ENCODE measurements at places on chromosomes 11 and 22.

GRCh38 chr11:117193130-117194020 is 5.8 kb upstream of the TAGLN start:
- no peak for DNase-seq

DNA sequence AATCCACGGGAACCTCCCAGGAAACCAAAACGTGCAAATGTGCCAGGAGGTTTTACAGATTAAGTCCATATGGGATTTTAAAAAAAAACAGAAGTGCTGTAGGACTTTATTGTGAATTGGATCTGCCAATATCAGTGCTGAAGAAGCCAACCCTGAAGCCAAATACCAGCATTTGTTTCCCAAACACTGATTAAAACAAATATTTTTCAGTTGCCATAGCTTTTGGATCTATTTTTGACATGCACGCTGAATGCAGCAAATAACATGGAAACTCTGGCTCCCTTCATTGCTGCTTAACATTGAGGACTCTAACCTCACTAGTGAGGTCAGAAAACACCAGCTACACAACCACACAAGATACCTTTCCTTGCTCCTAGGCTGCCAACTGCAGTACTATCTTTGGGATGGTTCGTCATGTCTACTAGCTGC is 28.4 kb upstream of the SIK2 start:
- no peak for DNase-seq

GRCh38 chr11:57566905-57567514 is 462 bp downstream of the UBE2L6 start:
- DNase-seq, result no peak

DNA sequence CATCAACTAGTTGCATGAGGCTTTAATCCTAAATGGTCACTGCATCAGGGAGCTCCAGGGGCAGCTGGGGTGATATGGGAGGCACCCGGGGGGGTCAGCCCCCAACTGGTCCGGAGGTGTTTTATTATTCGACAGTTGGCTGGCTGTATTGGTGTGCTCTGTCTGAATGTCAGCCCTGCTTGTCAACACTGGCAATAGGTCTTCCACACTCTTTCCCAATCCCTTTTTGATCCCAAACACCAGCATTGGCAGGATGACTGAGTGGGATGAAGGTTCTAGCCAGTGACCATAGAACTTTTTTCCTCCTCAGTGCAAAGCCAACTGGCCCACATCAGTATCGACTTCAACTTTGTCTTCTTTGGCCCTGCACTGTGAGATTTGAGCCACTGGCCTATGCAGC is 8.9 kb upstream of the LDLRAD3 start:
- DNase-seq, result no peak

DNA sequence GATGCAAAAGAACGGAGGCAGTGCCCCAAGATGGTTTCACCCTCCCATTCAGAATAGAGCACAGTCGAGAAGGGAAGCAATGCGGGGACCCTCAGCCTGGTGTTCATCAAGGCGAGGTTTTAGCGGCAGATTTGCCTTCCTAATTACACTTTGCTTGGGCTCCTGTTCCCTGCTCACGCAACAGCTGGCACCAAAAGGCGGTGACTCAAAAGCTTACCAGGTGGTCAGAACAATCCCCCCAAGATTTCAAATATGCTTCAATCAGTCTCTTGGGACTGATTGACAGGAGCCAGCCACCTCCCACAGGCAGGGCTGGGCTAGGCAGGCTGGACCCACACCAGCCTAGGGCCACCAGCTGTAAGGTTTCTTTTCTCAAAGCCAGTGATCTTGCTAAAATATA is 14.2 kb downstream of the IGSF9B start:
- no peak for DNase-seq

- no peak for DNase-seq
Measured at GRCh38 chr11:64759722-64760719, at the start of gene PYGM. TSS of gene PYGM (minus strand) at chr11:64759974. CDS start at chr11:64759898, 76 bp downstream.

DNA sequence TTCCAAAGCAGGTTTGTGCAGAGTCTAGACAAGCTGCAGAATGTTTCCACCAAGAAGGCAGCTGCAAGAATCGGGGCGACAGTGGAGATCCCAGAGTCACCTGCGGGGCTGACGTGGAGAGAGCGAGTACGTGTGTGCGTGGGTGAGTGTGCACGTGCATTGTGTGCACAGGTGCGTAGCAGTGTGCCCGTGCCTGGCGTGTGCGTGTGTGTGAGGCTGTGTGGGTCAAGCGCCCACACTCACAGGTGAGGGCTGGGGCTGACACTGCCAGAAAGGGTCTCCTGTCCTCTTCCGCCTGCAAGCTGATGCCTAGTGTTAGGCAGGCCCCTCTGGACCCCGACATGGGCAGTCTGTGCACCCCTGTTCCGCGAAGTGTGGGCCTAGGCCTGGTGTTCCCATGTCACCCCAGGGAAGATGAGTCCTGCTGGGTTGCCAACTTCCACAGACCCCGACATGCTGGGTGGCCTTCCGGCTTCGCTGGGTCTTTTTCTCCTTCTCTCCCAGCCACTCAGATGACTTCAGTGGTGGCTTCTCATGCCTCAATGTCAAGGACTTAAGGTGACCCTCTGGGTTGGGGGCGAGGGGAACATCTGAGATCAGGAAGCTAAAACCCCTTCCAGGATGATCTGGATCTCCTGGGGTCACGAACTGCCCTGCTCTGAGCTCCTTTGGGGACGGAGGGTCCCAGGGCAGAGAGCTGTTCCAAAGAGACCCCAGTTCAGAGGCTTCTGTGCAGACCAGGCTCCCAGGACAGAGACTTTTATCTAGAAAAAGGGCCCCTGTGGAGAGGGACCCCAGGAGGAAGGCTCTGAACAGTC is 10.4 kb upstream of the SYT8 start:
- no peak for DNase-seq

GRCh38 chr22:27552863-27553262 is 248.7 kb downstream of the MN1 start:
- no peak for DNase-seq

DNA sequence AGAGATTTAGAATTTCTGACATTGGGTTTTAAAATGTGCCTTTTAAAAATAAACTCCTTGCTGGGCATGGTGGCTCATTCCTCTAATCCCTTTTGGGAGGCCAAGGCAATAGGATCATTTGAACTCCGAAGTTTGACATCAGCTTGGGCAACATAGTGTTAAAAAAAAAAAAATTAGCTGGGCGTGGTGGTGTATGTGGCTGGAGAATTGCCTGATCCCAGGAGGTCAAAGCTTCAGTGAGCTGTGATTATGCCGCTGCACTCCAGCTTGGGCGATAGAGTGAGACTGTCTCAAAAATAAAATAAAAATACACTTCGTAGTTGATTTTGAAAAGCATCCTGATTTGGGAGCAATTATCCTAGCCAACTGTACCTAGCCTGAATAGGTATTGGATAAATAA is 3.4 kb upstream of the APLP2 start:
- DNase-seq, result no peak

DNA sequence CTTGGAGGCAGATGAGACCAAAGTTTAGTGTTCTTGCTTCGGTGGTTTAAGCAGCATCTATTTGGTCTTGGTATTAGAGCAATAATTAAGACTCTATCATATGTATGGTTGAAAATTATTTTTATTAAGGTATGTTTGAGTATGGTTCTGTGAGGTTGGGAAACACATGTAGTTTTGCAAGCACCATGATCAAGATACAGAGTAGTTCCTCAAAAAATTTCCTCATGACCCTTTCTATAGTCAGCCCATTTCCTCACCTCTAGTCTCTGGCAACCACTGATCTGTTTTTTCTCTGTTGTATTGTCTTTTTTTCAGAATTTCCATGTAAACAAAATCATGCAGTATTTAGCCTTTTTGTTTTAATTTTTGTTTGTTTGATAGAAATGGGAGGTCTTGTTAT is 18.4 kb downstream of the MTMR3 start:
- DNase-seq, result no peak

DNA sequence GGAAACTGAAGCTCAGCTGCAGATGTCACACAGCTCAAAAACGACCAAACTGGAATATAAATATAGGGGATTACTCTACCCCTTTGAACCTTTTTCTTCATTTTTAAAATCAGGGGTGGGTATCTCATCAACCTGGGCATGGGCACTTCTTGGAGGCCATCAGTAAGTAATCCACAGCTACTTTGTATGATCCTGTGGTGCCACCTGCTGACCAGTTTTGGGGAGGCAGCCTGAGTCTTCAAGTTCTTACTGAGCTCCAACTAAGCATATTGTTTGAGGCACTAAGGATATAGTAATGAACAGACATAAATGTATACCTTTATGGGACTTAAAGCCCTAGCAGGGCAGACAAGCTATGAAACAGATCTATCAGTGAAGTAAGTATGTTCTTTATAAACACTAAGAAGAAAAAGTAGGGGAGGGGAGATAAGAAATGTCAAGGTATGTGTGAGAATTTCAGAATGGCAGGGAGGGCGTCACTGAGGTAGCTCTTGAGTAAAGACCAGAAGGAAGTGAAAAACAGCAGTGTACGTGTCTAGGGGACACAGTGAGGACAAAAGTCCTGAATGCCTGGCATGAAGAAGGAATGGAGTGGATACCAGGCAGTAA is 18.4 kb downstream of the TUB start:
- peak; percentile 21 for DNase-seq

GRCh38 chr22:39535357-39535725 is 2.8 kb upstream of the RPS19BP1 start:
- no peak for DNase-seq

- DNase-seq, result no peak
Measured at GRCh38 chr11:123797541-123797940, 8.6 kb downstream of the OR6M1 start.

- DNase-seq, result no peak
Measured at GRCh38 chr11:19105011-19105410, 12.0 kb upstream of the ZDHHC13 start.

DNA sequence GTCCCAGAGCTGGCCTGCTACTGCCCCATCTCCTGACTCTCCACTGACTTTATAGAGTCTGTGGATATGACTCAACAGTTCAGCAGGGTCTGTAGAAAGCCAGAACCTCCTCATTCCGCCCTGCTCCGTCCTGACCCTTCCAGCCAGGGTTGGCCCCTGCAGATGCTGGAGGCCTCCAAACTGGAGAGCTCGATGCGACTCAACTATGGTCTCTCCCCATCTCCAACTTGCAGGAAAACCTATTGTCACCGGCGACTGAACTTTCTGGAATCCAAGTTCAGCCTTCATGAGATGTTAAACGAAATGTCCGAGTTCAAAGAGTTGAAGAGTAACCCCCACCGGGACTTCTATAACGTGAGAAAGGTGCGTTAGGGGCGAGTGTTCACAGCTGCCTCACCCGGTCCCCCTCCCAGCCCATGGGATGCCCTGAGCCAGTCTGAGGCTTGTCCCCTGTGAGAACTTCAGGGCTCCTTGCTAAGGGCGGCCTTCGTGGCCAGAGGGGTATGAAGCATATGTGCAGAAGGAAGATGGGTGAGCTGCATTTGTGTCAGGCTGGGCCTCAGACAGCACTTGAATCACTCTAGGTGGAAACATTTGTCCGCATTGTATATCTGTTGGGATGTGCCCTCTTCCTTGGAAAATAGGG is 32.1 kb downstream of the AMPD3 start:
- no peak for DNase-seq

GRCh38 chr11:3890806-3891205 is 35.3 kb downstream of the STIM1 start:
- no peak for DNase-seq

GRCh38 chr11:121417055-121417551 is 35.0 kb upstream of the SORL1 start:
- no peak for DNase-seq

DNA sequence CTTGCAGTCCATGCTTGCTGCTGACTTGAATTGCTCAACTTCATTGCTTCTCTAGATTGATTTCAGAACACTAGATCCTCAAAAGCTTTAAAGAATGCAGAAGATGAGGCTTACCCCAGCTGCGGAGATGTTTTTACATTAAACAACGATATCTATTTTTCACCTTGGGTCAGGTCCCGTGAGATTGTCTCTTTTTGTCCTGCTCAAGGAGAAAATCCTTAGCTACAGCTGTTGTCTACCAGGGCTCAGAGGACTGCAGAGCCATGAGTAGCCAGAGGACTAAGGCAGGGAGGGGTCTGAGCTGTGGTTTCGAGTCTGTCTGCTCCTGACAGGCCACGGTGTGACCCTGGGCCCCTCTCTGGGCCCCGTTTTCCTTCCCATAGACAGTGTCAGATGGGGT is 51.4 kb downstream of the PKNOX2 start:
- no peak for DNase-seq

DNA sequence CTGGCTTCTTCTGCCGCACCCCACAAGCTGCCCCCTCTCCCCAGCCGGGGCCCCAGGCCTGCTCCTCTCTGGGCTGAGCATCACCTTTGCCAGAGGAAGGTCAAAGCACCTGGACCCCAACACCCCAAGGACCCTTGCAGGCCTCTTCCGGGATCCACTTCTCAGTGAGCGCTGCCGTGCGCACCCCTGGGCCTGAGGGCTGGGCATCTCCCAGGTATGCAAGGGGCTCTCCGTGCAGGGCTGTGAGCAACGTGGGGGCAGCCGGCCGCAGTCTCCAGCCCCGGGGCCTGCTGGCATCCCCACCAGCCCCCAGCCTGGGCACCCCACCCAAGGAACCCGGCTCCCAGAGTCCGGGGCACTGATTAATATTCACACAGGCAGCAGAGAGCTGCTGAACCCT is 64.0 kb downstream of the BRD1 start:
- no peak for DNase-seq

Data from NCI-H774 (cell line).